ENCODE measurements at places on chromosomes 12 and 14.

GRCh38 chr14:68547305-68548193 lies 245.3 kb downstream of the ZFP36L1 start:
- no peak for DNase-seq

DNA sequence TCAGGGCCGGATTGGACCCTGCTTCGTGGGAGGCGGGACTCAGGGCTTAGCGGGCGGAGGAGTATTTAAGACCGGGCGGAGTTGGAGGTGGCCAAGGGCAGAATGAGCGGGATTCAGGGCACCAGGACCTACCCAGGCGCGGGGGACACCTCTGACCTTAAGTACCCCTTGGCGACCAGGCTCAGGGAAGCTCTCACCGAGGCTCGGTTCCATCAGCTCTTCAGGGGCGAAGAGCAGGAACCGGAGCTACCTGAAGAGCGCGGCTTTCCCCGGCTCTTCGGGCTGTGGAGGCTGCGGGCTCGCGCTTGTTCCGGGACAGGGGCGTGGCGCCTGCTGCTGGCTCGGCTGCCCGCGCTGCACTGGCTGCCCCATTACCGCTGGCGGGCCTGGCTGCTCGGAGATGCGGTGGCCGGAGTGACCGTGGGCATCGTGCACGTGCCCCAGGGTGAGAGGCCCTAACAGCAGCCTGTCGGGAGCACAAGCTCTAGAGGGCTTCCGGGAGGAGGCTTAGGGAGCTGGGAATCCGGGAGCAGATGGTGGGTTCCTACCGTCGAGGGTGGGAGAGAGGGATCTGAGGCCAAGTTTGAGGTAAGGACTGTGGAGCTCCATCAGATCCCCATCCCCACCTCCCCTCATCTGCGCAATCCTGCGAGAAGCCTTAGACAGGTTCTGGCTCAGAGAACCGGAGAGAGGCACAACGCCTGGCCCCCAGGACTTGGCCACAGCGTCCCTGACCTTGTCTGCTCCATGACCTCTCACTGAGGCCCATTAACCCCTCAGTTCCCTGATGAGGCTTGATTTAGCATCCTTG lies 8.4 kb downstream of the ARHGEF25 start:
- no peak for DNase-seq

DNA sequence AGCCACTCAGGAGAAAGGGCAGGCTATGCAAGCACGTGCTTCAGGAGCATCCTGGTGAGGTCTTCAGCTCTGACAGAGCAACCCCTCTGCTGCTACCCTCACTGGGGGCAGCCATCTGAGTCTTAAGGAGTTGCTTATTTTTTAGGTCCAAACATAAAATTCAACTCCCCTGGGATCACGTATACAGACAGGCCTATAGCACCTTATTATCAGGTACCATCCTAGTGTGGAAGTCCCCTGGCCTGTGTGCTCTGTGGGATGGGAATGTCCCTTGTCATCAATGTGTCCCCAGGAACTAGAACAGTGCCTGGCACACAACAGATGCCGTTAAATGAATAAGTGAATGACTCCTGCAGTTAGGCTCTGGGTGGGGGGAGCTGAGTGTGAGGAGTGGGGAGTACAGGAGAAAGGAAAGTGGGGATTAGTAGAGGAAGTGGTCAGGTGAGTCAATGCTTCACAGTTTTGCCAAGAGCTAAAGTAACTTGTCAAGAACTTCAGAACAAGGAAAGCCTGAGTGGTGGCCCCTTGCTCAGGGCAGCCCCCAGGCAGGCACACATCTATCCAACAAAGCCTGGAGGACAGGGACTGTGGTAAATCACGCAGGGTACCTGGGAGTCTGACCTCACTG lies 33.5 kb downstream of the DAD1 start:
- peak; percentile 82 for DNase-seq

DNA sequence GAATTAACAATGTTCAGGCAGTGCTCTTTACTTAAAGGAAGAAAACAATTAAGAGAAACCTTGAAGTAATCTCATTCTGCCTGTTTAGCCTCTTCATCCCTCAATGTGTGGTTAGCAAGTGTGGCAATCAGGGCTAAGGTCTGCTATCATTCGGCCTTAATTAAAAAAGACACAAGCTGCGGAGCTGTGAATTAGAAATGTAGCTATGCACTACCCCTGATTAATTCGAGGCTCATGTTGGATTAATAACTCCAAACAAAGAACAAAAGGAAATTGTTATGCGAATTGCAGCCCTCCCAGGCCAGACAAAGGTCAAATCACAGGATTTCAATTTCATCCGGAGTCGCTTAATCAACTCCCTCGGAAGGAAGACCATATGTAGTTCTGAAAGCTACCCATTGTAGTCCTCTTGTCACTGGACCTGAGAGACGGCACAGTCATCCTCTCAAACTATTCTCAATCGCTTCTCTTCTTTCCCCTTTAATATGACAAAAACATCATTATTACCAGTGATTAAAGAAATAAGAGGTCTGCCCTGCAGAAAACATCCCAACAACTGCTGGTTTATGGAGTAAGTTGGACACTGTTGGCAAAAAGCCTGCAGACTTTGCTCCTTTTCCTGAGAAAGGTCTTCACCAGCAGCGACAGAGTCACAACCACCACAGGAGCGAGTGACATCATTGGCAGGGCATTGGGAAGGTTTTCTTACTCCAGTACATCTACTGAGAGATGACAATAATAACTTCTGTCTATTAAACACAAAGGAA lies 71.1 kb upstream of the SOX5 start:
- no peak for DNase-seq

GRCh38 chr14:93369713-93370266 lies 22.8 kb downstream of the COX8C start:
- DNase-seq: no peak

DNA sequence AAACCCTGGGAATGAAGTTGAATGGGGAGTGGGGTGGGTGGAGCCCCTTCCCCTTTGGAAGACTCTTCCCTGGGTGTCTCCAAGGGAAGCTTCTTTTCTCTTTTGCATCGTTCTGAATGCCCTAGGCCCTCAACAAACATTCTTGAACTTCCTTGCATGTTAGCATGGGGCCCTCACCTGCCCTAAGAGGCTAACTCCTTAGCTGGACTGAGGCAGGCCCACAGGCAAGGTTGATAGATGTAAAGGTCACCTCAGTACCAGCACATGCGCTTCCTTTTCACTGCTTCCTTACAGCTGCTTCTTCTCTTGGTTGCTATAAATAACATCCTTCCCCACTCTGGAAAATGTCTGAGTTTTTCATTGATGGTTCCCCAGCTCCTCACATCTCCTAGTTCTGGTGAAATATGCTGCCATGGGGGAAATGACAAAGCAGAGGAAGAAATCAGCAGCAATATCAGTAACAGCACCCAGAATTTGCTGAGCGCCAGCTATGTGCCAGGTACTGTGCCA lies 160.6 kb upstream of the FRMD6 start:
- DNase-seq: no peak

GRCh38 chr12:33529810-33530209 lies 90.2 kb upstream of the SYT10 start:
- DNase-seq: no peak

DNA sequence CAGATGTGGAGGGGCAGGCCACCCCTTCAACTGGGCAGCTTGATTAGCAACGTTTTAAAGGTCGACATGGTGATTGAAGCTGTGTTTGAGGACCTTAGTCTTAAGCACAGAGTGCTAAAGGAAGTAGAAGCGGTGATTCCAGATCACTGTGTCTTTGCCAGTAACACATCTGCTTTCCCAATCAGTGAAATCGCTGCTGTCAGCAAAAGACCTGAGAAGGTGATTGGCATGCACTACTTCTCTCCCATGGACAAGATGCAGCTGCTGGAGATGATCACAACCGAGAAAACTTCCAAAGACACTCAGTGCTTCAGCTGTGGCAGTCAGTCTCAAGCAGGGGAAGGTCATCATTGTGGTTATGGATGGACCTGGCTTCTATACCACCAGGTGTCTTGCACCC lies 23.9 kb upstream of the AICDA start:
- DNase-seq: no peak

DNA sequence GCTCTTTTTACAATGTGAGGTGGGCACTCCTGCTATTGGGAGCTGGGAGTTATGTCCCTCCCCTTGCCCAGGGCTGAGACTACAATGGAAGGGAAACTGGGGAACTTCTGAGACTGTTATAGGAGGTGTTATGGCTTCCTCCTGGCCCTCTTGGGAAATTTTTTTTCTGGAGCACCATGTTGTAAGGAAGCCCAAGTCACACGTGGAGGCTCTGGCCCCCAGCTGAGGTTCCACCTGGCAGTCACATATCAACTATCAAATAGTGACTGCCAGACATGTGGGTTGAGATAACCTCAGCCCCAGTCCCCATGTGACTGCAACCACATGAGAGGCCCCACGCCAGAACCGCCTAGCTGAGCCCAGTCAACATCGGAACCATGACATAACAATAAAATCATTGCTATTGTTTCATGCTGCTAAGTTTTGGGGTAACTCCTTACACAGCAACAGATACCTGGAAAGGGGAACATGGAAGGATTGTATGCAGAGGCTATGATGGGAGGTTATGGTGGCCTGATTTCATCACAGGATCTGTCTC lies 99.4 kb upstream of the NCOR2 start:
- DNase-seq: no peak

DNA sequence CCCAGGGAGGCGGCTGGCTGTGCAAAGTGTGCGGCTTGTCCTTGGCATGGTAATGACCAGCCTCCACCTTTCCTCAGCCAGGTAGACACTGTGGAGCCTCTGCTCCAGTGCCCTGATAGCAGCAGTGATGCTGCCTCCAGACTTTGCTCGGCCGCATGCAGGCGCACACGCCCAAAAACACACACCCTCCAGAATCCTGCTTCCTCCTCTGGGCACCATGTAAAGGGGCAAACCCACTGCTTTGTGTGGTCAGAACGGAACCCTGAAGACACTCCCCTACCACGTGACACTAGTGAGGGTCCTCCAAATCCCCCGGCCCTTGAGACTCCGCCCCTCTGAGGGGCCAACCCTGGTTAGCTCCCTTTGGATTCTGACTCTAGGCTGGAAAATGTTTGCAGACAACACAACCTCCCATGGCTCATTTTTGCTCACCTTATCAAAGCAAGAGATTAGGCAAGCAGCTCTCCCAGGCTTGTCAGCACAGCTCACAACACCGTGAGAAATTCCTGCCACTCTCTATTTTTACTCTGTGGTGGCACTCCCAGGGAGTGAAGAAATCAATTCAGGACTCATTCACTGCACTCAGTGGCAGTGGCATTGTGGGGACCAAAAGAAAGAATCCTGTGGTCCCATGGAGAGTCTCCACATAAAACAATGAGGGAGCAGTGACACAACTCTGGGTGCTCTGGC lies 4.5 kb downstream of the KRT77 start:
- no peak for DNase-seq

DNA sequence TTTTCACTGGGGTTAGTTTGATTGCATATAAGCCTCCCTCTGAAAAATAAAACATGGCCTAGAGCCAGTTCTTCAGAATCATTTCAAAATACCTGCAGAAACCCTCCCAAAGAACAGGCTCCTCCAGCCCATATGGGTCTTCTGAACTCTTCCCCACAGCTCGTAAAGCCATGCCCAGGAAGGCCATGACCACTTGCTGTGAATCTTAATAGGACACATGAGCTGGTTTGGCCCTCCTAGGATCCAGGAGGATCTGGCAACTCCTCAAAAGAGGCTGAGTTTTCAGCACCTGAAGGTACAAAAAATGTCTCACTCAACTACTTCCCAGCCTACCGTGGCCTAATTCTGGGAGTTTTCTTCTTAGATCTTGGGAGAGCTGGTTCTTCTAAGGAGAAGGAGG lies 2.4 kb downstream of the MYBPC1 start:
- no peak for DNase-seq

DNA sequence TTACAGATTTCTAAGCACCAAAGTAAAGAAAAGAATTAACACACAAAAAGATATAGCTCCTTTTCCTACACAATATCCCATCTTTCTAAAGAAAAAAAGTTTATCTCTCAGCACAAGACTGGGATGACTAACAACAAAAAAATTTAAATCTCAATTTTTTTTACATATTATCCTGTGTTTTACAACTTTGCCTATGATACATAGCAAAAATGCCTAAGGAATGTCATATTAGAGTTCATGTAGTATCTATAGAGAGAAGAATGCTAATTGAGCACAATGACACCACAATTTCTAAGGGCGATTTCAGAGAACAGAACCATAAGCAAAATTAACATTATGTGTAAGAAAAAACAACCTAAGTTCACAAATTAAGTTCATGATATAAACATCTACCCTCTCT lies 16.3 kb downstream of the C2CD5 start:
- DNase-seq: no peak

- DNase-seq: no peak
These were observed 306.3 kb downstream of the ATP23 start for GRCh38 chr12:58247633-58248032.

DNA sequence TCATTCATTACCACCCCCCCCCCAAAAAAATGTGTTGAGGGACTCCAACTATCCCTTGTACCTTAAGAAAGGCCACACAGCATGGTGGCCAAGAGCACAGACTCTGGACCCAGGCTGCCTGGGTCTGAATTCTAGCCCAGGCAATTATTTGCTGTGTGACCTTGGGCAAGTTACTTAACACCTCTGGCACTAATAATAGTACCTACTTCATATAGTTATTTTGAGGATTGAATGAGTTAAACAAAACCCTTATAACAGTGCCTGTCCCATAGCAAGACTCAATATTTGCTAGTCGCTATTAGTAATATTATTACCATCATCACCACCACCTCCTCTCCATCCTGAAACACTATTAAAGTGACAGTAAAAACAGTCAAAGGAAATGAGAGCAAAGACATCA lies 37.2 kb downstream of the NT5DC3 start:
- DNase-seq: no peak

DNA sequence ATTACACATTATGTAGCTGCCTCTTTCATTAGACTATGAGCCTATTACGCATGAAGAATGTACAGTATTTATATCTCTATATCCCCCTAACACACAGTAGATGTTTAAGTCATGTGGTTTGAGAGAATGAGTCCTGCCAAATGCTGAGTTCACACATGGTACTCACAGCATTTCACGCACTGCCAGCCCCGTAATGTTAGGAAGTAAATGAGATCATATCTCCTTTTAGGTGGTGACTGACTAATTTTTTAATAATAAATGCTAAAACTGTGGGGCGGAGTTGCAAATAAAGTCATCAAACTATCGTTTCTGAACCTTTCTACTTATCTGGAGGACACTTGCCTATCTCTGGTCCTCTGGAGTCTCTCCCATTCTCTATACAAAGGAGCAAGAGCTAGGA lies 343.8 kb downstream of the ADAMTS20 start:
- DNase-seq: no peak

DNA sequence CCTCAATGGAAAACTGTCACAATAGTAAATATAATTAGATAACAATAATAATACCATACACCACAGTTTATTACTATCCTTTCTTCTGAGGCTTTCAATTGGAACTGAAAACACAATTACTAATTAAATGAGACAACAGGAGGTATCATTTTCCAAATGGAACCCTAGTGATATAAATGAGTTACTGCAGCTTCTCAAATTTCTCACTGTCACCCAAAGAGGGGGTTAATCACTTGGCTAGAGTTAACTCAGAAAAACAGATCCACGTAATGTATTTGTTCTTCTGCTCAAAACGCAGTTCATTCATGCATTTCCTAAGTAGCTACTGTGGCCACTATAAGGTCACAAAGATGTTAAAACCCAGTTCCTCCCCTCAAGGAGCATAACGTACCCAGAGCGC lies 120.9 kb upstream of the FOXN3 start:
- no peak for DNase-seq
